ENCODE measurements at places on chromosomes 2 and 18.

DNA sequence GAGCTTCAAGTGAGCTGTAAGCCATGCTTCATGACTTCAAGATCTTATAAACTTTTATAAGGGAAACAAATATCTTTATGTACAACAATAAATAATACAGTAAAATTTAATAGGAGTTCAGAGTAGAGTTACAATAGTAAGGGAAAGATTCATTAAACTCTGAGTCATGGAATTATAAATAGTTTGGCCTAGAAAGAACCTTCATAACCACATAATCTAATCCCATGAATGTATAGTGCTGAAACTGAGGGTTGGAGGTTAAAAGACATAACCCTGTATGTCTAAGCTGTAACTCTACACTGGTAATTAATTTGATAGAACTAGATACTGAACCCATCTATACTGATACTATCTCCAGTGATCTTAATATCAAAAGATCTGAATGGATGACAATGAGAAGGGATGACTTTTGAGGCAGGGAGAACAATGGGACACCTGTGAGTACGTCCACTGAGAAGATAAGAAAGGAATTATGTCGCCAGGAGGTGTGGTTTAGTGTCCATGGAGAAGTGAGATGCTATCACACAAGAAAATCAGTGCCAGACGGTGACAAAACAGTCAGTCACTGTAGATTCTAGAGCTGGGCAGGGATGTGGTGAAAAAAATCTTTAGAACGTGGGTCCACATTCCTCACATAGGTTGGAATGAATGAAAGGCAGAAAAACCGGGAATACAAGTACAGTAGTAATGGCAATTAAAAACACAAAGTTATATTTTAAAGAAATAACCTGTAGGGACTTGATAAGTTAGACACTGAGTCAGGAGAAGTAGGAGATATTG is 1.1 kb downstream of the IL1F10 start:
- no peak for DNase-seq
- no peak overlapping the region for H3K4me3 ChIP-seq
- no peaks in the 10 kb centered on the region for H3K36me3 ChIP-seq
- no peaks in the 10 kb centered on the region for H3K4me1 ChIP-seq
- no peak overlapping the region for H3K27ac ChIP-seq
- H3K27me3 ChIP-seq = no peaks in the 10 kb centered on the region

GRCh38 chr2:88638123-88638650 is 10.9 kb upstream of the EIF2AK3 start:
- no peak overlapping the region for H3K4me3 ChIP-seq
- no peaks in the 10 kb centered on the region for H3K4me1 ChIP-seq
- H3K36me3 ChIP-seq = no peaks in the 10 kb centered on the region
- no peak for DNase-seq

GRCh38 chr2:157170299-157170698 is 87.2 kb upstream of the GALNT5 start:
- H3K36me3 ChIP-seq = no peaks in the 10 kb centered on the region
- DNase-seq = no peak
- no peak overlapping the region for H3K4me3 ChIP-seq
- no peak overlapping the region for H3K27ac ChIP-seq

- H3K36me3 ChIP-seq = no peaks in the 10 kb centered on the region
- no peak for DNase-seq
- H3K4me3 ChIP-seq = no peak overlapping the region
Measured at GRCh38 chr2:175688243-175688642, 313.8 kb downstream of the LNPK start.

All from neuronal stem cell (in vitro differentiated cells).